SHP77 (cell line): ENCODE measurements at places on chromosomes 2 and 18.

DNA sequence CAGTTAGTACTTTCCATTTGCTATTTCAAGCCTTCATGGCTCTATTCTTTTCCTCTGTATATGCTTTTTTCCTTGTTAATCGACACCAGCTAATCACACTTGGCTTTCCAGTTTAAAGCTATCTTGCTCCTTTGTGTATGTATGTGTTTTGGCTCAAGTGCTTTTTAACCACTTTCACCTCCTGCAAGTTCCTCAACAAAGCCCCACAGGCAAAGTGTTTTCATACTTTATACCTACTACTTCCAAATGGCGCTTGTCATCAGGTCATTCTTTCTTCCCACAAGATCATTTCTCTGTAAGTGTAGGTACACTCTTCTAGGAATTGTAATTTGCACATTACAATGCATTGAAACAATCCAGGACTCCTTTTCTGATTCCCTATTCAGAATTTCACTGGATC lies 64.0 kb upstream of the FIGN start:
- no peak for DNase-seq

GRCh38 chr2:196914867-196915460 lies 11.5 kb downstream of the PGAP1 start:
- DNase-seq = no peak

GRCh38 chr2:75047189-75047991 lies 88.9 kb downstream of the POLE4 start:
- DNase-seq = no peak

- no peak for DNase-seq
Observed at GRCh38 chr2:122707224-122707824, 951.9 kb downstream of the TSN start.

- DNase-seq = peak; percentile 72
Observed at GRCh38 chr2:183995632-183996031, 602.7 kb upstream of the ZNF804A start.
